CD4-positive, alpha-beta memory T cell (primary cell): ENCODE measurements at places on chromosomes 16 and 17.

DNA sequence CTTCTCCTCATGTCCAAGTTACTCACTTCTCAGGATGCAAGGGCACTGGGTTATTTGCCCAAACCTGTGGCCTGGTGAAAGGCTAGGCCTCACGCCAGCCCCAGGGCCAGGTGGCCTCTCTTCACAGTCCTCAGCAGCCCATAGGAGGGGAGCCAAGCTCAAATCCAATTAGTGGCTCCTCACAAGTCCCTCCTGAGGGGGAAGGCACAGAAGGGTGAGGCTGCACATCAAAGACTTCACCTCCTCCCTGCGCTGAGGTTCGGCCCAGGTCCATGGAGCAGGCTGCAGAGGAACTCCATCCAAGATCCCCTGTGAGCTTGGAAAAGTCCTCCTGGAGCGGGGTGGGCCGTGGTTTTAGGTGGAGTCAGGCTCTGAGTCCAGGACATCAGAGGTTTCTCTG, 320.0 kb downstream of the FOXL1 start:
- H3K36me3 ChIP-seq, result no peaks in the 10 kb centered on the region
- H3K4me3 ChIP-seq, result no peak overlapping the region
- no peaks in the 10 kb centered on the region for H3K27me3 ChIP-seq
- no peak for DNase-seq
- H3K4me1 ChIP-seq, result no peaks in the 10 kb centered on the region

DNA sequence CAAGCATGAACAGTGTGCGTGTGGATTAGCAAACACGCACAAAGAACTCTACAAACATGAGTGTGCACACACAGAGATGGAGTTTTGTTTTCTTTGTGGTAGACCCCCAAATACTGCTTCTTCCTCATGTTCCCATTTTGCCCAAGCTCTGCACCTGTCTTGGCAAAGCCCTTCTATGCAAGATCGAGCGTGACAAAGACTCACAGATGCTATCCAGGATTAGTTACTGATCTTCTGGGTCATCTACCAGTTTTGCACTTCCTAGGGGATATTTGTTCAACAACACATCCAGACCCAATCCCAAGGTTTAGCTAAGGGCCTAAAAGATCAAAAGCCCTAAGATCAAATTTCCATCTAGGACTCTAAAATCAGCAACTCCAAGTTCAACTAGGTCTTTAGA, 16.0 kb downstream of the LRRC36 start:
- no peaks in the 10 kb centered on the region for H3K4me1 ChIP-seq
- H3K36me3 ChIP-seq, result no peaks in the 10 kb centered on the region

- no peaks in the 10 kb centered on the region for H3K4me1 ChIP-seq
- H3K4me3 ChIP-seq, result no peak overlapping the region
- no peaks in the 10 kb centered on the region for H3K36me3 ChIP-seq
- no peak for DNase-seq
These were observed 234.4 kb downstream of the WWOX start for GRCh38 chr16:78333808-78334207.

DNA sequence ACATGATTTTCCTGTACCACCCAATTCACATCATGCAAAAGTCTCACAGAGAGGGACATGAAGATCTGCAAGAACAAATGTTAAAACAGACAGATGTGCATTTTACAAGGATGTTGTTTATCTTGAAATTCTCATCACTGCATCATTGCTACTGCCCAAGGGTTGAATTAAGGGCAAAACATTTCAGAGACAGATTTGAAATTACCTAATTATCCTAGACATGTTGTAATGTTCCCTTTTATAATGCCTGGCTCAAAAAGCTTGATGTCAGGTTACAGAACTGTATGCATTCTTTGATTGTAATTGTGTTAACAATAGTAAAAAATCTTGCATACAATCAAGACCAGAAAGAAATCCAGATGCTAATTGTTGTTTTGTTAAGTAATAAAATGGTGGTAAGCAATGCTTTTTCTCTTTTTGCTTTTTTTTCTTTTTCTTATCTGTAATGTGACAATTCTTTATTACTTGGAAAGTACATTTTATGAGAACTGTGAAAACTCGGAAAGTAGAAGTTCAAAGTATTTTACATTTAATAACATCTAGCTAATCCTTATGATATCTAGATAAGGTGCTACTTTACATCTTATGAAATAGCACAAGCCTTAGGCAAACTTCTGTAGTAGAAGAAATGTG, 3.6 kb upstream of the DUSP14 start:
- no peak overlapping the region for H3K27ac ChIP-seq
- H3K4me3 ChIP-seq, result no peak overlapping the region
- H3K4me1 ChIP-seq, result peaks cover 19% of the 10 kb centered on the region
- no peak for DNase-seq
- no peaks in the 10 kb centered on the region for H3K27me3 ChIP-seq

- peaks cover 26% of the 10 kb centered on the region for H3K4me1 ChIP-seq
- peaks cover 18% of the 10 kb centered on the region for H3K36me3 ChIP-seq
- DNase-seq, result no peak
- no peaks in the 10 kb centered on the region for H3K27me3 ChIP-seq
- H3K4me3 ChIP-seq, result peak overlapping the region; percentile 52
These were observed 941 bp downstream of the PDK2 start for GRCh38 chr17:50096092-50096491.

DNA sequence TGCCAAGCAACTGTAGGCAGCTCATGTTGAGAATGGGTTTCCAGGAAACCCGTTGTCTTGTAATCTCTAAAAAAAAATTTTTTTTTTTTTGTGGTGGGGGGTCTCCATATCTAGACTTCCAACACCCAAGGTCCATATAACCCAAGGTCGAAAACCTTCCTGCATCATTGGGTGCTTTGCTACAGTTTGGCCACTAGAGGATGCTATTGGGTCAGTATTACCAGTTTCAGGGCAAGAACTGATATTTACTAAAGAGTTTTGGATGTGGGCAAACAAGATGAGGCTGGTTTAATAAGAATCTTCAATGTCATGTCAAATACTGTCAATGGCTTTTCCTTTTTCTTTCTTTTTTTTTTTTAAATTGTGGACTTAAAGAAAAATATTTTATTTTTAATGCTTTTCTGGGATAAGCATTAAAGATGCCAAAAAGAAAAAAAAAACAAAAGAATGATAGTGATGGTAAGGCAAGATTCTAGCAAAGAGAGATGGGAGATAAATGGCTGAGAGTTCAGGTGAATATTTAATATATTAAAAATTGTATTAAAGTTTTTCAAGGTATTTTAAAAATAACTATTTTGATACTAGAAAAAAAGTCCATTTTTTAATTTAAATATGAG, 62.2 kb downstream of the DHRS7C start:
- H3K27ac ChIP-seq, result no peak overlapping the region
- no peak overlapping the region for H3K4me3 ChIP-seq
- DNase-seq, result peak; percentile 34
- H3K27me3 ChIP-seq, result no peaks in the 10 kb centered on the region
- no peaks in the 10 kb centered on the region for H3K4me1 ChIP-seq
